ENCODE measurements at places on chromosomes 1 and 21. TPM values are rescaled to one million over a fixed set of nuclear protein-coding genes. Genes with fewer than 3 reads are reported as not detected.

Gene NID1
- 252 TPM for total RNA-seq

Gene LPAR3
- total RNA-seq = 23.6 TPM

Gene EPS8L3
- total RNA-seq = 0.26 TPM

Gene ACAP3
- 98.5 TPM for total RNA-seq

Gene TMIGD3
- total RNA-seq = 7.1 TPM

Gene S100B
- 1.8 TPM for total RNA-seq

DNA sequence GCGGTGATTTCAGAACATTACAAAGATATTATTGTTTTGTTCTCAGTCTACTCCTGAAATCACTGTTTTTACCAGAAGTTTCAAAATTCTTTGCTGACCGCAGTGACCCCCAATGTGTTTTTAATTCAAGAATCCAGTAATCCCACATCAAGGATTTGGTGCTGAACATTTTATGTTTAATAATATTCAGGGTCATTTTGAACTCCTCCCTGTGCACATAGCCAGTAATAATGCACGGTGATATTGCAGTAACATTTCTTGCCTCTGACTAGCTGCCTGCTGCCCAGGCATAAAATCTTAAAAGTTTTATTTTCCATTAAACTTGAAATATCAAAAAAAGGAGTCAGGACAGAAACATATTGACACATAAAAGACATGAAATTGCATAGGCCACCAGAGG, 443.4 kb upstream of the NCAM2 start:
- no peak for DNase-seq

DNA sequence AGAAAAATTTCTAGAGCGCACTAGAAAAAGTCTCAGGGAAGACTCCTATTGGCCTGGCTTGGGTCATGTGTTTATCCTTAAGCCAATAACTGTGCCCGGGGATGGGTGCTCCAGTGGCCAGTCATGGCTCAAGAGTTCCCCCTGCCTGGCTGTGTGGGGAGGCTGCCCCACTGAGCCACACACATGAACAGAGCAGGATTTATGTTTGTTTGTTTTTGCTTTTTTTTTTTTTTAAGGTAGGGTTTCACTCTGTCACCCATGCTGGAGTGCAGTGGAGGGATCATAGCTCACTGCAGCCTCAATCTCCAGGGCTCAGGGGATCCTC, 21.8 kb downstream of the EDN2 start:
- DNase-seq = no peak

DNA sequence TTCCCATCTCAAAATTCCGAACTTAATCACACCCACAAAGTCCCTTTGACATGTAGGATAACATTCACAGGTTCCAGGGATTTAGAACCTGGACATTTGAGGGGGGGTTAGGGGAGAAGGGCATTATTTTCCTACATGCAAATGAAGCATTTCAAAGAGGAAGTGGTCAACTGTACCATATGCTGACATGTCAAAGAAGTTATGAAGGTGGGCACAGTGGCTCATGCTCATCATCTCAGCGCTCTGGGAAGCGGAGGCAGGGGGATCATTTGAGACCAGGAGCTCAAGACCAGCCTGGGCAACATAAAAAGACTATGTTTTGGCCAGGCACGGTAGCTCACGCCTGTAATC, 35.7 kb downstream of the PTP4A2 start:
- no peak for DNase-seq

GRCh38 chr1:165317612-165318011, 38.9 kb downstream of the LMX1A start:
- DNase-seq = no peak

GRCh38 chr1:23480187-23481025, 3.6 kb downstream of the ASAP3 start:
- no peak for DNase-seq

DNA sequence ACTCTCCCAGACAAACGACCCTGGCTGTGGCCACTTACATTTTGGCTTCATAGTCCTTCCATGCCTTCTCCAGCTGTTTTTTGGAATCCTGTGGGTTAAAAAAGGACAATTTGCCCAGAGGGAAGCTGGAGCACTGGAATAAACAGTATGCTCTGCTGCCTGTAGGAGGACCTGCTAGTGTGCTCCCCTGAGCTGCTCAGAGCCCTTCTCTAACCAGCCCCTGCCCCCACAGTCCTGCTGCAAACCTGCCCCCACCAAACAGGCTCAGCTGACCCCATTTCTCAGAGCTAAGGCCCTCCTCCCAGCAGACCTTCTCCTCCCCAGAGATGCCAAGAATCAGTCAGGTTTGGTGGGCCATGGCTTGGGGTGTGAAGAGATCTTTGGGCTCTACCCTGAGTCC, 26.9 kb upstream of the TCEA3 start:
- DNase-seq = no peak

- DNase-seq = no peak
These were observed 2.9 kb downstream of the ADORA1 start for GRCh38 chr1:203130358-203130985.

DNA sequence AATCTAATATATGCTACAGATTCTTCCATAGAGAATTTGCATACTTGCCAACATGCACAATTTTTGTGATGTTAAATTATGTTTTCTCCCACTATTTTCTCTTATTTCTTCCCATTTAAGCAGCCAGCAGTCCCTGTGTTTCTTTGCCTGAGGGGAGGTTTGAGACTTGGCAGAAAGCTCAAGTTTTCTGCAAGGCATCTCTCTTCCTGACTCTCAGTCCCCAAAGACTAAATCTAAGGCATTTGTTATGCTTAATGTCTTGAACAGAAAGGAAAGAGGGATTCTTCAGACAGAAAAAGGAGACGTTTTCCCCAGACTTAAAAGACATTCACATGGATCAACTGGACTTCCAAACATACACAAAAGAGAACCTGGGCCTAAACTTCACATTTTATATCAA, 354.4 kb downstream of the RYR2 start:
- DNase-seq = no peak

- no peak for DNase-seq
These were observed 13.7 kb upstream of the LBR start for GRCh38 chr1:225441314-225442122.

GRCh38 chr21:39057121-39057520, 126.1 kb downstream of the PSMG1 start:
- no peak for DNase-seq

DNA sequence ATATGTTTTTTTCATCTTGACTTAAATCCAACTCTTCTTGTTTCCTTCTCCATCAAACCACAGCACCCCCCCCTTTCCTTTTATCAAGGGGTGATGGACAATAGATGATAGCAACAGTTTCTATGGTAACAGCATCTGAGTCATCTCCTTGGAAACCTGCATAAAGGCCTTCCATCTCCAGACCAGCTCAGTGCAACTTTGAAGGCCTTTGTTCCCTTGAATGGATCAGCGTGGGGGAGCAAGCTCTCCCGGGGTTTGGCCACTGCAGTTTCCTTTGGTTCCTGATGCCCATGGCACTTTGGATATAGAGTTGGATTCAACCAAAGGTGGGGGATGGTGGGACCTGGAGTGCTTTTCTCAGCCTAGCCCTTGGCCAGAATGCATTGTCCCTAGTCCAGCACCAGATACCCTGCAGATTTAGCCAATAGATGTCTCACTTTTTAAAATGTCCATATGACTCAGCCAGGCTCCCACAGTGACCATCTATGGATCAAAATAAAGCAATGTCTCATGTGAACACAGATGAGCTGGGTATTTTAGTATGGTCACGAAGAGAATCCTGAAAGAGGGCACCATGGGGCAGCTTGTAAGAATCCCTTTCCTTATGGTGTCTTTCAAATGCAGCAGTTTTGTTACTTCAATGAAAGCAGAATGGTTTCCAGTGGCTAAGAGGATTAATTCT, 127.7 kb downstream of the SPATA46 start:
- DNase-seq = no peak

All from uterus (tissue), 4 donors.